ENCODE measurements at places on chromosomes 2 and 18. TPM values are rescaled to one million over a fixed set of nuclear protein-coding genes. Genes with fewer than 3 reads are reported as not detected.

Gene SERPINB2
- under 0.01 TPM for total RNA-seq

Gene TRIM43B
- not detected for total RNA-seq

Gene SH2D6
- total RNA-seq = 0.74 TPM

Gene CD226
- total RNA-seq = 0.74 TPM

Gene ANKRD53
- 2.7 TPM for total RNA-seq

Gene UGT1A6
- total RNA-seq = not detected

Gene DYSF
- total RNA-seq = 1.5 TPM

Gene CXCR1
- not detected for total RNA-seq

Gene RBM44
- 3.4 TPM for total RNA-seq

Gene EFHD1
- total RNA-seq = 2.7 TPM

Gene CD207
- total RNA-seq = not detected

Gene DQX1
- total RNA-seq = 0.98 TPM

Gene LCT
- total RNA-seq = not detected

Gene ELAC1
- 8.9 TPM for total RNA-seq

Gene ITGB6
- total RNA-seq = not detected

Gene WDFY1
- 33.7 TPM for total RNA-seq

Measured in temporal lobe (tissue), 4 donors.